ENCODE measurements at places on chromosomes 1 and 21.

DNA sequence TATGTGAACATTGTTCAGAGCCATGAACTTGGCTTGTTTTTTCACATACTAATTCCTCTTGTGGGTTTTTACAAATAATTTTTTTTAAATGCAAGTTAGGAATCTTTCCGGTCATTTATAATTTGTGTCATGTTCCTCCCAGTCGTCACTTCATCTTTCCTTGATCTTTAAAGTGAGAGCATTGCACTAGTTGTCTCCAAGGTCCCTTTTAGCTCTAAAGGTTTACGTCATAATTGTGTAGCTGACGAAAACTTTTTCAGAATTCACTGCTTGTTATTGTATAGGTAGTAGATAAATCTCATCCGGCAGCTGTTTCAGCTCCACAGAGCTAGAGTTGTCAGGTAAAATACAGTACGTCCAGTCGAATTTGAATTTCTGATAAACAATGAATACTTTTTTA is 33.6 kb downstream of the SOAT1 start:
- DNase-seq = no peak

GRCh38 chr21:38384675-38385426 is 113.4 kb downstream of the ERG start:
- DNase-seq = peak; percentile 21

DNA sequence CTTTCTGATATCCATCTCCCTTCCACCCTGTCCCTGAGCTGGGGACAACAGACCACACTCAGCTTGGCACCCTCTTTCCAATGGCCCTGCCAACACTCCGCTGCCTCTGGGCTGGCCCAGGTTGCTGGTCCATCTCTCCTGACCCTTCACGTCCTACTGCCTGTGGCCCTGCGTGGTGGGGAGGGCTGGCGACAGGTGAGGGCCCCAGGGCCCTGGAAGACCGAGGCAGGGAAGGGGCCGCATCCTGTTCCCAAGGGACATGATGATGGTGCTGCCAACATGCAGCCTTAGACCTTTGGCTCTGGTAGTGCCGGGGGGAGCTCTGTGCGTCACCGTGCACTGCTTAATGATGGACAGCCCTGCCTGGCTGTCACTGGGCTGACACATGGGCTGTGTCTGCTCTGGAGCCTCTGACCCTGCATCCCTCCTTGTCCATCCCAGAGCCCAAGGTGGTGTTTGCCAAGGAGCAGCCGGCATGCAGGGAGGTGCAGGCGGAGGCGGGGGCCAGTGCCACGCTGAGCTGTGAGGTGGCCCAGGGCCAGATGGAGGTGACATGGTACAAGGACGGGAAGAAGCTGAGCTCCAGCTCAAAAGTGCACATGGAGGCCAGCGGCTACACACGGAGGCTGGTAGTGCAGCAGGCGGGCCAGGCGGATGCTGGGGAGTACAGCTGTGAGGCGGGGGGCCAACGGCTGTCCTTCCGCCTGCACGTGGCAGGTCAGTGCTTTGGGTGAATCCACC is 65.2 kb downstream of the OBSCN start:
- no peak for DNase-seq

DNA sequence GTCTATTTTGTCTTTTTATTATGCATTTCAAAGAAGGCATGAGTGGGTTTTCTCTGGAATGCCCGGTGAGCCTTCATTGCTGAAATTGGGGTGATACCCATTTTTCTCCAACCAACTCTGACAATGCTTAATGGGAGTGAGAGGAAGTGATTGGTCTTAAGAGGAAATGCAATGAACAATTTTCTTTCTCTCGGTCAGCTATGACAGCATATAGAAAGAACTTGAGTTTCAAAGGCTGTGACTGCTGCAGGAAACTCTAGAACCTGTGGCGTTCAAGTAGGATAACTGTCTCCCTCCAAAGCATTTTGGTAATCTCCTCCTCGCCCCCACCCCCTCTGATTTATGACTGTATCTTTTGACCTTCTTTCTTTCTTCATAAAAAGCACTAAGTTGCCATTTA is 155.9 kb downstream of the LYPLAL1 start:
- no peak for DNase-seq

DNA sequence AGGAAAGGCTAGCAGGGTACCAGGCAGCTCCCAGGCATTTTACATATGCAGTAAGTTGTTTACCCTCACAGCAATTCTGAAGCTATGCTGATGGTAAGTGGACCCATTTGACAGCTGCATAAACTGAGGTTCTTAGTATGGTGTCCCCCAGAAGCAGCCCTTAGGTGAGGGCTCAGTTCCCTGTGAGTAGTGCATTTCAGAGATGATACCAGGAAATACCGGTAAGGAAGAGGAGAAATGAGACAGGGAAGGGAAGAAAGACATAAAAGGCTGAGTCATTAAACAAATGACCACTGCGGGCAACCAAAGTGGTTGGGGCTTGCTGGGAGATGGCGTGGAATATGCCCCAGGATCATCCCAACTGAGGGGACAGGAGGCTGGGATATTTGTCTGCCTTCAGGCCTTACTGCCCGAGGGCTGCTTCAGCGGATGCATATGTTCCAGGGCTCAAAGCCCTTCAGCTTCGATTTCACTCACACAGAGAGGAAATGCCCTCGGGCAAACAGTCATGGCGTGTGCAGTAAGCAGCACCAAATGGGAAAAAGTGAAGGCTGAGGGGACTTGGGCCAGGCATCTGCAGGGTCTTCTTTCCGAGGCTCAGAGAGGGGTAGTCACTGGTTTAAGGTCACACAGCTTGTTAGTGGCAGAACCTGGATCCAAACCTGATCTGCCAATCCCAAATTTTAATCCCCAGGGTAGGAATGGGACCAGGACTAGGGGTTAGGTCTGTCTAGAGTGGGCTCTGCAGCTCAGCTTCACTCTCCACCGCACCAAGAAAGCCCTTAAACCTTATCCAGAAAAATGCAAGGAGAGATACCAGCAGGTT is 133.7 kb upstream of the RUNX3 start:
- no peak for DNase-seq

- DNase-seq = no peak
Measured at GRCh38 chr1:16125088-16125470, 30.8 kb downstream of the EPHA2 start.

GRCh38 chr1:234476172-234476571 is 2.8 kb downstream of the TARBP1 start:
- DNase-seq = no peak

DNA sequence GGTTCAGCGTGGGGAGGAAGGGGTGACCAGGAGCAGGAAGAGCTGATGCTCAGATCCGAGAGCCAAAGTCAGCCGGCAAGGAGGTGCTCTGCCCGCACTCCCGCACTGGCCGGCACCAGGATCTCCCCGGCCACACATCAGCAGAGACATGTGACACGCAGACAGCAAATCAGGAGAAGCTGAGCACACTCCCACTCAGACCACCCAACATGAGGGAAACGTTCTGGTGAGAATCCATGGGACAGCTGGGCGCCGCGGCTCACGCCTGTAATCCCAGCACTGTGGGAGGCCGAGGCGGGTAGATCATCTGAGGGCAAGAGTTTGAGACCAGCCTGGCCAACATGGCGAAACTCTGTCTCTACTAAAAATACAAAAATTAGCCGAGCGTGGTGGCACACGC is 18.6 kb upstream of the PTTG1IP start:
- peak; percentile 34 for DNase-seq

DNA sequence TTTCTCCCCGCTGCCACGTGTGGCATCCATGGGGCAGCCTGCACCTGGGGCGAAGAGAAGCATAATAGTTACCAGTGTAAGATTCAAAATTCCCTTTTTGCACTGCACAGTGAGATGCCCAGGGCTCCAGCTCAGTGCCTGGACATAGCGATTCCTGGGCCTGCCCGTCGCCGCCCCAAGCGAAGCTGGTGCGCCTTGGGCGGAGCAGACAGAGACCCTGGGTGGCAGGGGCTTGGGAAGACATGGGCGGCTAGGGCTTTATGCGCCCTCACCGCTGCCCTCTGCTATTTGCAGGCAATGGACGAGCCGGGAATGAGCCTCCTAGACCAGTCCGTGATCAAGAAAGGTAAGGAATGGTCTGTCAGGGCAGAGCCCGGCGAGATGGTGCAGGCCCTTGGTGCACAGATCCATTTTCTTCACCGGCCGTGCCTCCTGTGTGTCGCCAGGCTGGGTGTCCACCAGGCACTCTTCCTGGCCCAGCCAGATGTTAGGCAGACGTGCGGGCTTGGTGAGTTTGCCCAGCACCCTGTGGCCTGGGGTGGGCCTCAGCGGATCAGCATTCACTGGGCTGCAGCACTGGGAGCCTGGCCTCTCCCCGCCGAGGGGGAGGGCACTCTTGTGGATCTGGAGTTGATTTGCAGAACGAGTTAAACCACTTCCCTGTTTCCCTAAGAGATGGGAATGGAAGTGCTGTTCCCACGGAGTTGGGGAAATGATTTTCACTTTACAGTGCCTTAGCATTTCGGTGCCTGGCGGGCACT is 1.7 kb downstream of the TFAP2E start:
- DNase-seq = no peak

GRCh38 chr21:37886120-37886519 is 30.1 kb downstream of the KCNJ6 start:
- DNase-seq = no peak

Data from neural progenitor cell (in vitro differentiated cells).